ENCODE measurements at places on chromosomes 1 and 21.

- no peak for DNase-seq
Observed at GRCh38 chr21:38249256-38249655, 7.5 kb upstream of the KCNJ15 start.

DNA sequence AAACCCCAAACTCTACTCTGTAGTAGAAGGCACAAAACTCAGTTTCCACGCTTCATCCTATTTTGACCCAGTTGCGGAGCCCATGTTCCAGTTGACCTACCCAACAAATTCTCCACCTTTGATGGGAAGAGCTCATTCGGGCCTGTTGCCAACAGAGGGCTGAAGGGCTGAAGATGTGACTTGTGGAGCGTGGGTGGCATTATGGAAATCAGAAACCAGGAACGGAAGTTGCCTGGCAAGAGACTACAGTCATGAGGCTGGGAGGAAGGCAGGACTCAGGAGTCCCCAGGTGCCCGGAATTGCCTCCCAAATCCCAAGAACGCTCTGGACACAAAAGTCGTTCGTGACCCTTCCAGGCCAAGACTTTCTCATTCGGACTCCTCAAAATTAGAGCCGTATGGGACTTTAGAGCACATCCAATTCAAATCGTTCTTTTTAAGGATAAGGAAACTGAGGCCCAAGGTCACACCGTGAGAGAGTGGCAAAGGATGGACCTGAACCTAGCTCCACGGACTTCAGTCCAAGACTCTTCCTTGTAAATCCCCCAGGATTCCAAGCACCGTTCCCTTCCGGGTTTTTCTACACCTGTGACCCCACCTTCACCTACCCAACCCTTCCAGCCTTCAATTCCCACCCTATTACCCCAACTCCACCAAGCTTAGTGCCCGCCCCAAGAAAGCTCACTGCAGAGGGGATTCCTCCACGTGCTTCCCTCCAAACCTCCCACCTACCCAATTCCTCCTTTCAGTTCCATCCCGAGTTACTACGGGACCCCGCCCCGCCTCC lies 739 bp downstream of the SMG5 start:
- DNase-seq = peak; percentile 17

DNA sequence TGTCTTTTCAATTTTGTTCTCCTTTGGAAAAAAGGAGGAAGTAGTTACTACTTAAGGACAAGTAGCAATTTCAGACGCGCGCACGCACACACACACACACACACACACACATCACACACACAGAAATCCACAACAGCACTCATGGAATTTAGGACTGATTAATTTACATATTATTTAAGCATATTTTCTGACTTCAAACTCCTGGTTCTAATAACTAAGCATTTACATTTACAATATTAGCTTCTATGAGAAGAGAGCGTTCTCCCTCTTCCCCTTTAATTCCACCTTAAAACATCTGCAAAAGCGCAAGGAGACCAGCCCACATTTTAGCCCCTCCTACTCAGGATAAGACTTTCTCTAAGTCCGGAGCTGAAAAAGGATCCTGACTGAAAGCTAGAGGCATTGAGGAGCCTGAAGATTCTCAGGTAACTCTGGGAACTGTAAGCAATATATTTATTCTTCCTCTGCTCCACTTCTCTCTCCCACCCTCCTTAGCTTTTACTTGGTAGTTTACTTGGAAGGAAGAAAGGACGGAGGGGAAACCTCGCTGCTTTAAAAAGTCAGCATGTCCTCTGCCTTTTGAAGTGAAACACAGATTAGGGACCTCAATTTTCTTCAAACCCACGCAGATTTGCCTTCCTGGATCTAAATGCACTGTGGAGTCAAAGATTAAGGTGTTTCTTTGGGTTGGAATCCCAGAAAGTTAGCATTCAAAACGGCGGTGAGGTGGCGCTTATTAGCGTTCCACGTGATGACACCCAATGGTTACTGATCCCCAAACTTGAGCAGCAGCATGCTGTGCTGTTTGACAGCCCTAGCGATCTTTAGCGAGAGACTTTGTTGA lies at the start of gene PLA2G4A:
TSS of gene PLA2G4A (plus strand) at position 339 of the 844 bp plus-strand sequence. CDS start 25,406 bp downstream, outside the sequence.
- DNase-seq = no peak

DNA sequence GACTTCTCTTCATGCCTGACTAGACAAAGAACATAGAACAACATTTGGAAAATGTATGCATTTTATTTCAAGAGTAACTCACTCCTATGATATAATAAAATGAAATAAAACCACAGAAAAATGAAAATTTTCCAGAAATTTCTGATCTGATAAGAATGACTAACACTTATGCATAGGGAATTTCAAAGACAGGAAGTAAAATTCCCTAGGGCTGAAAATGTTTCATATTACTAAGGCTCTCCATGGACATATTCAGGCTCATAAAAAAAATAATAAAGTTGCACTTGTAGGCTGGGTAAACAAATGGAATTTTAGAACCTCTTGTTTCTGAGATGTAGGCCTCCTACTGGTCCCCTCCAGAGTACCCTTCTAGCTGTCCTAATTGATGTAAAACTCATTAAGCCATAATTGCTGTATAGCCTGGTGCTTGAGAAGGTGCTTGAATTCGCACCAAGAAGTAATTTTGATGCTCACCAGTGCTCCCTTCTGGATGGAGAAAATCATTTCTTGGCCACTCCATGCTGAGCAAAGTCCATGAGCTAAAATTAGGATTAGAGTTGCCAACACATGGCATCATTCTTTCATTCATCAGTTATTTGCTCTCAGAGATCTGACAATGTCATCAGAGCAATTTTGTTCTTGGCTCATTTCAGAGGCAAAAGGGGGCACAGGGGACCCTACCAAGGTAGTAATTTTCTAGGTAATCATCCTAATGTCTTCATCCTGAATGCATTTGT lies 641.0 kb upstream of the CAMK1G start:
- DNase-seq = peak; percentile 69

DNA sequence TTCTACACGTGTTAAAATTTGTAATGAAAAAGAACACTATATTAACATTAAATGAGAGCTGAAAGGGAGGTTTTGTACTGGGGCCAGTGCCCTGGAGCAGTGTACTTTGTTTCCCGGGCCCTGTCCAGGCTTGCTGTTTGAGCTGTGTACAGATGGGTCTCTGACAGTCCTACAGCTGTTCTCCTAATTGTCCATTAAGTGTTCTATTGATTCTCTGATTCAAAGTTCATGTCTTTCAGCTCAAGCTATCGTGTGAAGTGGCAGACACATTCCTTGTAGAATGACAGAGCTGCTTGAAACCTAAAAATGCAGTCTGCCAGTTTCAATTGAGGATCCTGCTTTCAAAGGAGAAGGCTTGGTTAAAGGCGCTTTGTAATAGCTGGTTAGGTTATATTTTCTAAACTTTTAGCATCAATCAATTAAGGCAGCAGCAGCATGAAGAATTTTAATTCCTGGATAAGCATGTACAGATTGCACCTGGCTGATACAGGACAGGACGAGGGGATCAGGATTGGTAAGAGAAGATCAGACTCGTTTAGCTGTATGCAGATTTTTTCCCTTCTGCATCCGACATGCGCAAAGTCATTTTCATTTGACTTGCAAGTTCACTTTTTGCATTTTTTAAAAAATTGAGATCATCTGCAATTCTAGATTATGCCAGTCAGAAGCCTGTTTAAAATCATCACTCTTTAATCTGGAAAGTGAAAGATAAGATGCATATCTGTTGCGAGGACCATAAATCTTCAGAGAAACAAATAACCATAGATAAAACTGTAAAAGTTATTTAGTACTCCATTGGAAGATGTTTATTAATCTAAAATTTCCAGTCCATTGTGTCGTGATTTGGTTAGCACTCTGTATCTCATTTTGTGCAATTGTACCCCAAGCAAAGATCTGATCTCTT lies 98.5 kb downstream of the ATG4C start:
- no peak for DNase-seq

DNA sequence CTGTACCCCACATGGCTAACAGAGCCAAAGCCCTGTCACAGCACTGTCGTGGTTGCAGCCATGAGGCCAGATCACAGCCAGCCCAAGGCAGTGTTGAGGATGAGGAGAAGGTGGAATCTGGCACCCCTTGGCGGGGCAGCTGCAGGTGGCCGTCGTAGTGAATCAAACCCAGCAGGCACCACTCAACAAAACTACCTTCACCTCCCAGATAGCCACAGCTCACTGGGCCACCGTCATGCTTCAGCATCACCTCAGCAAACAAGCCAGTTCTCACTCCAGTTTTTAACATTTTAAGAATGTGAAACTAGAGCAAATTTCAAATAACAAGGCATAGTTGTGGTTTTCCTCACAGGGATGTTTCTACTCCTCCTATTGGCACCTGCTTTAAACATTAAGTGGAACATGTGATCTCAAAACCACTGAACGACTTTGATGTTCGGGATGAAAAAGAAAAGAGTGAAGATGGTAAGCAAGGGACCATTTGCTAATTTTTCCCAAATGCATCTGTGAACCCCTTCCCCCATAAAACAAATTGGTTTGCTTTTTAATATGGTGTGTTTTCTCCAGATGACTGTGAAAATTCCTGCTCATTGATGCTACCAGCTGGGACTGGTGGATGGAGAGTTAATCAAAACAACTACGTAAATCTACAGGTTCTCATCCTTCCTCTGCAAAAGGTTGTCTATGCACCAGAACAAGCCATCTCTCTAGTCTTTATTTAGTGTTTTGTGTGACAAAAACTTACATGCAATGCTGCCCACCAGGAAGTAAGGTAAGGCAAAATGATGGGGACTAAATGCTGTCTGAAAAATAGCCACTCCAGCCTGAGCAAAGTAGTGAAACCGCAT lies 45.5 kb downstream of the TOR1AIP2 start:
- no peak for DNase-seq

- DNase-seq = no peak
Observed at GRCh38 chr21:15121655-15122120, 56.9 kb upstream of the NRIP1 start.

DNA sequence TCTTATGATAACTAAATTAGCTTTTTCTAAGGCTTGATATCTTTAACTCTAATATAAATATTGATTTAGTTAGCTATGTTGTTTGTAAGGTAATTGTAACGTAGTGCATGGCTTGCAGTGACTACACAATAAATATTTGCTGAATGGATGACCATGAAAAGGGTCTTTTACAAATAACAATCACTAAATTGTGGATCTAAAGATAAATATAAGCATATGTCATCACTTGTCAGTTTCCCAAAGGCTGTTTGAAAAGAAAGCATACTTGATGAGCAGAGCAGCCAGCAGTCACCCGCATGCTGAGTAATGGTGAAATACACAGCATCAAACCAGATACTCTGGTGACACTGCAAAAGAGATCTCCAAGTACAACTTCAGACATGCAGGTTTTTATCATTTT lies 92.5 kb upstream of the FMN2 start:
- DNase-seq = no peak

- no peak for DNase-seq
Observed at GRCh38 chr1:52337439-52337838, 28.6 kb downstream of the CC2D1B start.

Data from NCI-H187 treated with DMSO at 0.1 percent for 48 hours (cell line).